ENCODE measurements at places on chromosomes 5 and 9.

- DNase-seq = no peak
Observed at GRCh38 chr9:134187110-134187531, 22.8 kb upstream of the RNU6ATAC start.

GRCh38 chr9:1018121-1018520 lies 32.0 kb upstream of the DMRT2 start:
- no peak for DNase-seq

- DNase-seq = no peak
Observed at GRCh38 chr5:1660001-1660400, 136.2 kb upstream of the LPCAT1 start.

DNA sequence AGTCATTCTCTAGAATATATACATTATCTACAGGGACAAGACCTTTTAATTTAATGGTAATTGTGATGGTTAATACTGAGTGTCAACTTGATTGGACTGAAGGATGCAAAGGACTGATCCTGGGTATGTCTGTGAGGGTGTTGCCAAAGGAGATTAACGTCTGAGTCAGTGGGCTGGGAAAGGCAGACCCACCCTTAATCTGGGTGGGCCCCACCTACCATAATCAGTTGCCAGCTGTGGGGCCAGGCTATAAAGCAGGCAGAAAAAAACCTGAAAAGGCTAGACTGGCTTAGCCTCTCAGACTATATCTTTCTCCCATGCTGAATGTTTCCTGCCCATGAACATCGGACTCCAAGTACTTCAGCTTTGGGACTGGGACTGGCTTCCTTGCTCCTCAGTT lies 112.2 kb upstream of the SMC2 start:
- DNase-seq = no peak

- no peak for DNase-seq
Observed at GRCh38 chr5:134561871-134562296, 36.4 kb downstream of the JADE2 start.

DNA sequence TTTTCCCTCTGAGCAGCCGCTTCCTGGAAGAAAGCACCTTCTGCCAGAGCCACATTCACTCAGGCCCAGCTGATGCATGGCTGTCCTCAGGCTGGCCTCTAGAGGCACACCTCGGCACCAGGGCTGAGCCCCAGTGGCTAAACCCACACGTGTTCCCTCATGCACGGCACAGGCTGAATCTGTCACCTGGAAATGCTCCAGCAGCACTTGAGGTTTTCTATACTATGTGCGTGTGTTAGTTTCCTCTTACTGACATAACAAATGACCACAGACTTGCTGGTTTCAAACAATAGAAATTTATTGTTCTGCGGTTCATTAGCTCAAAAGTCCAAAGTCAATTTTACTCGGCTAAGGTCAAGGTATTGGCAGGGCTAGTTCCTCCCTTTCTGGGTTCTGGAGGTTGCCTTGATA lies 141.4 kb downstream of the LRRC70 start:
- no peak for DNase-seq
